ENCODE measurements at places on chromosomes 12 and 14. TPM values are rescaled to one million over a fixed set of nuclear protein-coding genes. Genes with fewer than 3 reads are reported as not detected.

The GAS2L3 gene
- total RNA-seq: 0.43 TPM

The PPP1R36 gene
- 0.34 TPM for total RNA-seq

The DTX1 gene
- total RNA-seq: not detected

The NUDT14 gene
- 31.1 TPM for total RNA-seq

The KCNC2 gene
- total RNA-seq: not detected

The GALNT4 gene
- 7.2 TPM for total RNA-seq

The MYO1A gene
- total RNA-seq: 0.14 TPM

The KERA gene
- total RNA-seq: not detected

The FAM181A gene
- not detected for total RNA-seq

The LRP6 gene
- total RNA-seq: 36.3 TPM

The SYNDIG1L gene
- total RNA-seq: 0.14 TPM

The AKAP3 gene
- 1.7 TPM for total RNA-seq

The MORN3 gene
- total RNA-seq: 0.50 TPM

The SPTB gene
- total RNA-seq: not detected

The SLC25A47 gene
- total RNA-seq: 0.07 TPM

The VTI1B gene
- 58.4 TPM for total RNA-seq

The NOVA1 gene
- total RNA-seq: not detected

The KRT82 gene
- not detected for total RNA-seq

All from nasal cavity respiratory epithelium epithelial cell of viscerocranial mucosa (primary cell).